NCI-H1694 (cell line): ENCODE measurements at places on chromosomes 4 and X.

DNA sequence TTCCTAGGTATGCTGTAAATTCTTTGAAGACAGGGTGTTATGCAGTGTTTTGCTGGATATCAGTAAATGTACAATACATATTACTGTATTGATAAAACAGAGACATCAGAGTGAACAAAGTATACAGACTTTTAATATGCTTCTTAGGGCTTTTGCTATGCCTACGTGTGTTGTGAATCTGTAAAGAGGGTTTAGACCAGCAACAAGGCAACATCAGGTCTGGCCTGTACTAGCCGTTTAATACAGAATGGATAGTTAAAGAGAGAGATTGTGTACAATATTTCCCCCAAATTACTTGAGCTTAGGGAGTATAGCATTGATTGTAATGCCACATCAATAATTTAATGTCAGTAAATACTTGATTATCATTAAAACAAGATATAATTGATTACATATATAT is 75.2 kb downstream of the PAQR3 start:
- no peak for DNase-seq

DNA sequence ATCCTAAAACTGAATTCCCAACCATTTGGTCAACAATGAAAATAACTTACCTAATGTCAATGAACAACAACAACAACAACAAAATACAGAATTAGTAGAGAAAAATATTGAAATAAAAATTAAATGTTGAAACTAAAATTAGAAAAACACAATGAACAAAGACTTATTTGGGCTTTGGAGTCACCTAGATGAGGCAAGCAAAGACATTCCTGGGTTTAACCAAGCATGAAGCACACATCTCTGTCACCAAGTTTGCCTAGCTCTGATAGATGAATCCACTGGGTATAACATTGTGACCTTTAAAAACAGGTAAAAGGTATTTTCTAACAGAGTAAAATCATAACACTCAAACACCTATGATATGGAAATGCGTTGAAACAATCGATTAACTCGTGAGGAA is 13.2 kb upstream of the SYTL5 start:
- DNase-seq = no peak

GRCh38 chr4:177092807-177093206 is 216.9 kb upstream of the NEIL3 start:
- DNase-seq = no peak

- no peak for DNase-seq
These were observed 33.2 kb downstream of the UNC5C start for GRCh38 chr4:95515589-95515988.

DNA sequence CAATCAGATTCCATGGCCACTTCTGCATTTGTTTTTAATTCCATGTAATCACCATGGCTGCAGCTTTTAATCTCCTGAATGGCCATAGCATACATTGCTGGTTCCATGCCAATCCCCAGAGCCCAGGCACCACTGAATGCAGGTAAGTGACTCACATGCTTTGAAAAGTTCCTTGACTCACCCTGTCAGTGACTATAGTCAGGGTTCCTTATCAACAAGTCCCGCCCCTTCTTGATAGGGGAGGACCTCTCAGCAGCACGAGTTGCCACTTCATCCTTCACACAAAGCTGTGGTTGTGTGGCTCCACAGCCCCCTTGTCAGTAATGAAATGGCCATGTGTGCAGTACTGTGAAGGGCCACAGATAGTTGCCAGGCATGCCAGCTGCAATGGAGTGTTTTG is 516.6 kb downstream of the PPARGC1A start:
- DNase-seq = no peak

- no peak for DNase-seq
These were observed 218.7 kb upstream of the SPOCK3 start for GRCh38 chr4:167452922-167453430.

GRCh38 chr4:1216869-1217294 is 32.0 kb downstream of the CTBP1 start:
- DNase-seq = no peak

- DNase-seq = no peak
These were observed 202.4 kb downstream of the ADAMTS3 start for GRCh38 chr4:72366601-72367000.

GRCh38 chr4:21544415-21544814 is 404.2 kb downstream of the KCNIP4 start:
- no peak for DNase-seq

DNA sequence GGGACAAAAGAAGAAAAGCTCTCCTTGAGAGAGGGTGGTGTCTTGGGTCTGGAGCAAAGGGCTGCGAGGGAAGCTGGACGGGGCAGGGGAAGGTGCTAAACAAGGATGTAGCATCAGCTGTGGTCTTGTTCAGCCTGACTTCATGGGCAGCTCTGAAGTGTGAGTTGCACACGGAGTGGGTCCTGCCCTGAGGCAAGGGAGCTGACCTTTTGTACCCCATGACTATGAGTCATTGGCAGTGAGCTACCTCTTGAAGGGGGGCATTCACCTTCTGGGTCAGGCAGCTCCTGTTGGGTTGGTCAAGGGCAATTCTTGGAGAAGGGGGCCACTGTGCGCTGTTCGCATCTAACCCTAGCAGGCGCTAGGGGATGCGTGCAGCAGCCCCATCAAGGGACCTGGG is 151.8 kb downstream of the SMIM20 start:
- no peak for DNase-seq

DNA sequence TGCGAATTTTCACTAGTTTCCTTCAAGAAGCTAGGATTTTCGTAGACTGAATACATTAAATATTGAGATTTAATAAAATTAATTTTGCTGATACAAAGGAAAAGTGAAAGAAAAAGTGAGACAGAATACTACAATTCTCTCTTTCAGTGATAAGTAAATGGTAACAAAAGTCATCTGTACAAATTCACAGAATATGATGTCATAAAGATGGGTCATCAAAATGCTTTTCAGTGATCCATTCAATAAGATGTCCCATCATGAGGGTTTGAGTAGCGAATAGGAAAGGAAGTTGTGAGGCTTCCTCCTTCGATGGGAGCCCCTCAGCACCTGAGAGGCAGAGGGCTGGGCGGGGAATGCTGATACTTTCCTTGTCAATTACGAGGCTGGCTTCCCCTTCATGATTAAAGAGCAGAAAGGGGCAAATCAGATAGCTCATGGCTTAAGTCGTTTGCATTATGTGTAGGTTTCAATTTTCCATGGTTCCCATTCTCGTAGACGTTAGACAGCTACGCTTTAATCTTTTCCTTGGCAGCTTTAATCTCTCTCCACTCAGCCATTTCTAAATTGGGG is 108.8 kb upstream of the SORBS2 start:
- DNase-seq = no peak
